ENCODE measurements at places on chromosomes 7 and 10.

- DNase-seq, result no peak
Observed at GRCh38 chr10:79250259-79250658, 97.0 kb upstream of the PPIF start.

DNA sequence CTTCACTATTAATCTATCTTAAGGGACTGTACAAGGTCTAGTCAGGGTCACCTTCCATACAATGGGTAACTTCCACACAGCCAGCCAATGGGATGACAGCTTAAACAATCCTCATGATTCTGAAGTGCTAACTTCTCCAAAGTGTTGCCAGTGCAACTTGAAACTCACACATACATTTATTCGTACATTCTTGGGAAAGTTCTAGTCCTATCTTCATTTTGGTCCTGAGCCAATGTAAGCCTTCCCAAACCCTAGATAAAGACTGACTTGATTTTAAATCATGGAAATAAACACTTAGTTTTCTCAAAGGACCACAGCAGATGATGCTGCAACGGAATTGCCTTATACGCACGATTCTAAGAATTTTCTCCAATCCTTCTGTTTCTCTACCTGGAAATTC is 117.5 kb upstream of the COL1A2 start:
- DNase-seq, result no peak

- no peak for DNase-seq
Observed at GRCh38 chr7:2498708-2499107, 20.9 kb upstream of the LFNG start.

- no peak for DNase-seq
Observed at GRCh38 chr10:86936661-86937501, 20.5 kb downstream of the MMRN2 start.

DNA sequence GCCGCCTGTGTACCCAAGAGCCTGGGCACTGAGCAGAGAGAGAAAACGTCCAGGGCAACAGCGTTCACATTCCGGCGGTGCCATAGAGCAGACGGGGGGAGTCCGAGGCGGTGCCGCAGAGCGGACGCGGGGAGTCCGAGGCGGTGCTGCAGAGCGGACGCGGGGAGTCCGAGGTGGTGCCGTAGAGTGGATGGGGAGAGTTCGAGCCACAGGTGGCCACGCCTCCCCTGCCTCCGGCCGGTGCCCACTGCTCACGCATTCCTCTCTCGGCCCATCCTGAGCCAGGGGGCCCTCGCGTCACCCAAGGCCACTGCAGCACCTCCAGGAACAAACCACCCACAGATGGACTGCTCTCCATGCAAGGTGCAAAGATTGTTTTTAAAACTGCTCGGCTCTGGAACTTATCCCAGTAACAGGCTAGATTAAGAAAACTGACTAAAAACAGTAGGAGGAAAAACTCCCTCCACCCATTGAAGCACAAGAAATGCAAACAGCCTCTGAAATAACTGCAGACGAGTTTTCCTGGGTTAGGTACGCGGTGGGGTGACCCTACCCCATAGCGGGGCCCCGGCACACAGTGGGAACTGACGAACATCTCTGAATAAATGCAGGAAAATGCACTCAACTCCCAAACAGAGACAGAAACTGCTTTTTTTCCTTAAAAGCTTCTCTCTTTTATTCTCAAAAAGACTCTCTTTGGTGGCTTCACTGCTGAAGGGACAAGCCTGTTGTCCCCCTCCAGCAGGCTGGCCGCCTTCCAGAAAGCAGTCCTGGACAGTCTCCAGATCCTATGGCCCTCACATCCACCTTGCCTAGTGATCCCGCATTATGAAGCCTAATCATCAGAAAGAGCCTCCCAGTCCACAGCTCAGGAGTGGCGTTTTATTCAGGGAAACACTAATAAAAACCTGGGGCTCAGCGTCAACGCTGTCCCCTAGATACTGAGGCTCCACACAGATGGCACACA is 55.9 kb downstream of the DIP2C start:
- DNase-seq, result no peak
